NCI-H1105 (cell line): ENCODE measurements at places on chromosomes 16 and 17.

DNA sequence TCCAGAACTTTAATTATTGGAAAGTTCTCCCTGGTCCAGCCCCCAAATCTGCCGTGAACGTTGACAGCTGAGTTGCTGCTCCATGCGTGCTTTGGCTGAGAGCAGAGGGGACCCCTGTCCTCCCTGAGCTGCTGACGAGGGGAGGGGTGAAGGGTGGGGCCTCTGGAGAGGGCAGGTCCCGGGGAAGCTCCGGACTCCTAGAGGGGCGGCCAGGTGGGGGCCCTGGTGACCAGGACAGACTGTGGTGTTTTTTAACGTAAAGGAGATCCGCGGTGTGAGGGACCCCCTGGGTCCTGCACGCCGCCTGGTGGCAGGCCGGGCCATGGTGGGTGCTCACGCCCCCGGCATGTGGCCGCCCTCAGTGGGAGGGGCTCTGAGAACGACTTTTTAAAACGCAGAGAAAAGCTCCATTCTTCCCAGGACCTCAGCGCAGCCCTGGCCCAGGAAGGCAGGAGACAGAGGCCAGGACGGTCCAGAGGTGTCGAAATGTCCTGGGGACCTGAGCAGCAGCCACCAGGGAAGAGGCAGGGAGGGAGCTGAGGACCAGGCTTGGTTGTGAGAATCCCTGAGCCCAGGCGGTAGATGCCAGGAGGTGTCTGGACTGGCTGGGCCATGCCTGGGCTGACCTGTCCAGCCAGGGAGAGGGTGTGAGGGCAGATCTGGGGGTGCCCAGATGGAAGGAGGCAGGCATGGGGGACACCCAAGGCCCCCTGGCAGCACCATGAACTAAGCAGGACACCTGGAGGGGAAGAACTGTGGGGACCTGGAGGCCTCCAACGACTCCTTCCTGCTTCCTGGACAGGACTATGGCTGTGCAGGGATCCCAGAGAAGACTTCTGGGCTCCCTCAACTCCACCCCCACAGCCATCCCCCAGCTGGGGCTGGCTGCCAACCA is at the start of gene MC1R:
Gene MC1R (plus strand): TSS at position 410 of the 895 bp plus-strand sequence. CDS start 397 bp downstream, at position 807.
- DNase-seq: peak; percentile 10

DNA sequence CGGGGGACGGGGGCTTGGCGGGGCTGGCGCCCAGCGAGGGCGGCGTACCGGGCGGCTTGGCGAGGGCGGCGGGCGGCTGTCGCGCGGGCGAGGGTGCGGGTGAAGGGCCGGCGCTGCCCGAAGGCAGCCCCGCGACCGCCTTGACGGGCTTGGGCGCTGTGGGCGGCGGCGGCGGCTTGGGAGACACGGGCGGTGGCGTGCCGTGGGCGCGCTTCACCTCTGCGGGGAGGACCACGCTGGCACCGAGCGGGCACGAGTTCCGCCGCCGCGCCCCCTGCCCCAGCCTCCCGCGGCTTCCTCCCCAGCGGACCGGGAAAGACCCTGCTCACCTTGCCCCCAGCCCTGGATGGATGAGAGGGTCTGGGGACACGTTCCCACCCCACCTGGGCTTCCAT is 17.3 kb downstream of the CASKIN1 start:
- DNase-seq: no peak

GRCh38 chr16:57297856-57298255 is 13.4 kb upstream of the PLLP start:
- DNase-seq: no peak

DNA sequence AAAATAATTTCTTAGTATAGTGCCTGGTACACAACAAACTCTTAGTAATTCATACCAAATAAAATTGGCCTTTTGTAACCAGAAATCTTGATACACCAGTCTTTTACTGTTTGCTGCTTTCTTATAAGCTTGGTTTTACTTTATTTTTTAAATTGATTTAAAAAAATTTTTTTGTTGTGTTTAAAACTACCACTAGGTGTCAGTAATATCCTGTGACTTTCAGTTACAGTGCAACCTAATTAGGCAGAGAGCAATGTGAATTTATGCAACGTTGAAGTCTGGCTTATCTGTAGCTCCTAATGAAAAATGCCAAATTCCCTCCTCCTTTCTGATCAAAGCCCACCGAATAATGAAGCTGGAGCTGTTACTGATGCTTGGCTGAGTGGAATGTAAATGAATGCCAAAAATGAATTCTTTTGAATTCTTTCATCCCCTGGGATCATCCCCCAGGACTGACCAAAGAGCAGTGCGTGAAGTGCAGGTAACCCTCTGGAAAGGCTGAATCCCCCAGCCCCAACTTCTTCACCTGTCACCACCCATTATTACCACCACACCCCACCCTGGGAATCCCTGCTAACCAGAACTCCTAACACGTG is 3.8 kb downstream of the ERCC4 start:
- peak; percentile 23 for DNase-seq

DNA sequence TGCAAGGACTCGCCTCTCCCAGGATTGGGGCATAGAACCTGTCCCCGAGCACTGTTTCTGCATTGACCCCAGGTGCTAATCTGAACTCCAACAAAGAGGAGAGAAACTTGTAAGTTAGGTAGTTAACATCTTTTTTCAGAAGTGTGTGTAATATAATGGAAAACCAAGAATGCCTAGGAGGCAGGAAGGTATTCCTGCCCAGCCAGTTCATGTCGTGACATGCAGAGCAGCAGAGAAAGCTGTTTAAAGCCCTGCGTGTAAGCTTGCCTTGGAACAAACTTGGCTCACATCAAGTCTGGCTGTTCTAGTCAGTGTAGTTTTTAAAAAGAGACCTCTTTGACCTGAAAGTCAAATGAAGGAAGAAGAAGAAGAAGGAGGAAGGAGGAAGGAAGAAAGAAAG is 2.1 kb upstream of the GNA13 start:
- no peak for DNase-seq

DNA sequence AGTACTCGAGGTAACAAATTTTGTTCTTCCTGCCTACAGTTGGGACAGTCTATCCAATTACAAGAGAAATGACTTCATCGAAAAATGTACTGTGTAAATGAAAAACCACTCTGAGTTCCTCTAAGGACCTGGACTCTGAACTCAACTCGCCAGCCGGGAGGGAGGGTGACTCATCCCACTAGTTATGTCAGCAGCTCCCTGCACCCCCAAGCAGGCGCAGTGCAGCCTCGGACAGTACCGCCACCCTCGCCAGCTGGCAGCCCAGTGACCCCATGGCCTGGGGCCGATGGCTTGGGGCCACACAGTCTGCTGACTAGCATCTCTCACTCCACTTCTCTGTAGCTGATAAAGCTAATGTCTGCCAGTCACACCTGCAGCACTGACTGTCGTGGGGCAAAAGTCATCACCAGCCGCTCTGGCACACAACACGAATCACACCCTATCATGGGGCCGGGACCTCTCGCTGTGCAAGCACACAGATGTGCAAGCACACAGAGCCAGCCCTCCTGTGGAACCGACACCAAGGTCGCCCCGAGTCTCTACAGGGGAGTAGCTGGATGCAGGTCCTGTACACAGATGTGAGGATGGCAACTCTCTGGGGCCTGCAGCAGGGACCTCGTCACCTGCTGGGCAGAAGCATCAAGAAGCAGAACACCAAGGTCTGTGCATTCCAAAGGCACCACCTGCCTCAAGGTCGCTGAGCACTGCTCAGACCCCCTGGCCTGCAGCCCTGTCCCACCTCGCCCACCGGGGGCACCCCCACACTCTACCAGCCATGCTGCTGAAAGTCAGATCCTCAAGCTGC is 5.7 kb downstream of the CSNK1D start:
- DNase-seq: no peak

DNA sequence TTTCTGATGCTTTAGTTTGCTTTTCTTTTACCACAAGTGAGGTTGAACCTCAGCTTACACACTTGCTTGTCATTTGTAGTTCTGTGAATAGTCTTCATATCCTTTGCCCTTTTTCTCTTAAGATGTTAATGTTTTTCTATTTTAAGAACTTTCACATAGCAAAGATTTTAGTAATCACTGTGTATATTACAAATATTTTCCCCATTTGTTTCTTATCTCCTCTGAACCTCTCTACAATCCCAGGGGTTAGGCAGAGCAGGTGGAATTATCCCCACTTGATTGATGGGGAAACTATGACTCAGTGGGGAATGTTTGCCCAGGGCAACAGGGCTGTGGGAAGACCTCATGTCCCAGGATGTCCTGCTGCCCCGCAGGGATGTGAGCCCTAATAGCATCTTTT is 11.7 kb upstream of the MYH3 start:
- no peak for DNase-seq

GRCh38 chr17:17437461-17437860 is 39.3 kb upstream of the MED9 start:
- no peak for DNase-seq

DNA sequence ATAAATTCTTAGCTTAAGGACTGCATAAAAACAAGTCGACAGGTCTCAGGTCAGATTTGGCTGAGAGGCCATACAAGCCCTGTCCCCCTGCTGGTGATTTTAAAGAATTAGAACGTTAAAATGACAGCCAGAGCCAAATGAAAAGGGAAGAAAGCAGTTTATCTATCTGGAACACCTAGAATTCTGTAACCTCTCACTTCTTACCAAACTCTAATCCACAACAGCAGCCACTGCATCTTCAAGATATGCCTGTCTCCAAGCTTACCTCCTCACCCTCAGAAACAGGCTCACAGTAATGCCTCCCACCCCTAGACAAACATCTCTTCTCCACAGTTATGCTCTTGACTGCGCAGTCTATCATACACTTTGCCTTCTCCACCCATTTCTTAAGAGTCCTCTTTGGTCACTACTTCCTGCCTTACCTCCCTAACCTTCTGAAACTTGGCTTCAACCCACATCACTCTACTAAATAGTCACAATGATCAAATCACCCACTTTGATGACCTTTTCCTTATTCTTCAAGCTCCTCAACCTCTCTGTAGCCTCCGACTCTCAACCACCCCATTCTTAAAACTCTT is 14.2 kb downstream of the ANKFY1 start:
- DNase-seq: no peak

DNA sequence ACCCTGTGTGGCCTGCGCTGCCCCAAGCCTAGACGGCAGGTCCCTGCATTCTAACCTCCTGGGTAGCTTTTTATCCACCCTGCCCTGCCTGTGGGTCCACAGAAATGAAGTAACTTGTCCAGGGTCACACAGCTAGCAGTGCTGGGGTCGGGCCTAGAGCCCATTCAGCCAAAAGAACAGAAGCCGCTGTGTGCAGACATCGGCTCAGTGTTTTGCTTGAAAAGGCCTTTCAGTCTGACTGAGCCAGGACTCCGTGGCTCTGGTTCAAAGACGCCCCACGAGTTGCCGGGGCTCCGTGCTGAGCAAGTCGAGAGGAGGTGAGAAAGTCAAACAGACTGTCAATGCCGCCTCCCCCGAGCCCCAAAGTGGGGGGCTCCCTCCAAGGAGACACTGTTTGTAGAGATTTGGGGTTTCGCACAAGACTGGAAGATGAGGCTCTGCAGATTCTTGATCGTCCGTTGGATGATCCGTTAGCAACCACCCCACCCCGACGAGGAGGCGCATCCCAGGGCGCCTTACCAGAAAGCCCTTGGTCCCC is 226.2 kb downstream of the NTN1 start:
- no peak for DNase-seq

- no peak for DNase-seq
Observed at GRCh38 chr17:29948448-29949215, 7.2 kb downstream of the EFCAB5 start.

DNA sequence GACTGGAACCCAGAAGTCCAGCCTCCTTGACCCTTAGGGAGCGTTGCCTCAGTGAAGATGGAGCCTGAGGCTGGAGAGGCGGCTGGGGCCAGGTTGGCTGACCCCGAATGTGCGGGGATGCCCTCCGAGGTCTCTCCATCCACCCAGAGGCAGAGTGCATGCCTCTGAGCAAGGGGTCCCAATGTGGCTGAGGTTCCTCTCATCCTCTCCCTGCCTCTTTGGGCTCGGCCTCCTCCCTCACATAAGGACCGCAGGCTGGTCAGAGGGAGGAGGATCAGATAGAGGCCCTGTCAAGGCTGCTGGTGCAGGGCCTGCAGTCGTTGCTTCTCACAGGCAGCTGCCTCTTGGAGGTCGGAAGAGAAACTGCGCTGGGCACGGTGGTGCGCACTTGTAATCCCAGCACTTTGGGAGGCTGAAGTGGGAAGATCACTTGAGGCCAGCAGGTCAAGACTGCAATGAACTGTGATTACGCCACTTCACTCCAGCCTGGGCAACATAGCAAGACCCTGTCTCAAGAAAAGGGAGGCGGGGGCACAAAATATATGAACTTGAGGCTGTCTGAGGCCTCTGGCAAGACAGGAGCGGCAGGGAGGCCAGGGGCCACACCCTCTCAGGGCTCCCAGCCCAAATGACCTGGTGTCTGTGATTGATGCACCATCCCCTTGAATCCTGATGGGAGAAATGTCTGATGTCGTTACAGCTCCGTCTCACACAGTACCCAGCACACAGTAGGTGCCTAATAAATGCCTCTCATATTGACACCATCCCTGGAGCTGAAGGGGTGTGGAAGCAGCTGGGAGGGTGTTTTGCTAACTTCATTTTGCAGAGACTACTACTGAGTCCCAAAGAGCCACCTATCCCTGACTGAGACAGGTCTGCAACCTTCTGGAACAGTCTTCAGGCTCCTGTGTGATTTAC is 220.1 kb upstream of the GSE1 start:
- DNase-seq: no peak

- peak; percentile 15 for DNase-seq
Observed at GRCh38 chr16:30761427-30761927, 385 bp downstream of the CFAP119 start.

GRCh38 chr16:89523680-89524344 is 15.6 kb downstream of the SPG7 start:
- DNase-seq: no peak

GRCh38 chr16:813204-813915 is 12.8 kb upstream of the GNG13 start:
- no peak for DNase-seq

DNA sequence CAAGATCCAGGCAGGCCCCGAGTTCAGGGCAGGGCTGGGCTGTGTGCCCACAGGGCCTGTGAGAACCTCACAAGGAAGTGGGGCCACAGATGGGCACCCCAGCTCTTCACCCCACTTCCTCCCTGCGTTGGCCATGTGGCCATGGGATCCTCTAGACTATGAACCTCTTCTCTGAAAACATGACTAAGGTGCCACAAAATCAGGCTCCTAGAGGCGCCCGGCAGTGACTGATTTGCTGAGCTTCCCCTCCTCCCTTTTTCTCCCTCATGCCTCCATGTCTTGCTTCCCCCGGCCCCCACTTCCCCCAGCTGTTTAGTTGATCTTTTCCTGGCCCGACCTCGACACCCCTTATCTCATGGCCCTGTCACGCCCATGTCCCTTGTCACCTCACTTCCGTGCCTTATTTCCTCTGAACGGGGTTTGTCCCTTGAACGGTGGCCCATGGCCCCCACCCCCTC is 87.1 kb downstream of the KCNJ12 start:
- DNase-seq: no peak
